ENCODE measurements at places on chromosomes 6 and 20.

GRCh38 chr6:17923401-17923863 lies 64.0 kb downstream of the KIF13A start:
- DNase-seq, result no peak

DNA sequence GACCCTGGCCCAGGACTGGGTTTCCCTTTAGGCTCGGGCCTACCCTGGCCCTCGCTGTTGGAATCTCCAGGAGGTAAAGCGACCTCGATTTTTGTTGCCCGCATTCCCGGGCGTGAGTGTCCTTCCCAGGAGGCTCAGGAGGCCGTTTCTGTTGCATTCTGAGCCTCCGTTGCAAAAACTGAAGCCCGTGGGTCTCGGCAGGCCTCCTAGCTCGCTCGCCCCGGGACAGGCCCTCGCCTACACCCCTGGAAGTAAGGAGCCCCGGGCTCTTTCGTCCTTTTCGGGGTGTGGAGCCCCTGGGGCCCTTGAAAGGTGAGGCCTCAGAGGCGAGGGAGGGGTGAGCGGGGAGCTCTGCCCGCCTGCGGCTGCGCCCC lies 2.3 kb downstream of the NR2E1 start:
- DNase-seq, result no peak

DNA sequence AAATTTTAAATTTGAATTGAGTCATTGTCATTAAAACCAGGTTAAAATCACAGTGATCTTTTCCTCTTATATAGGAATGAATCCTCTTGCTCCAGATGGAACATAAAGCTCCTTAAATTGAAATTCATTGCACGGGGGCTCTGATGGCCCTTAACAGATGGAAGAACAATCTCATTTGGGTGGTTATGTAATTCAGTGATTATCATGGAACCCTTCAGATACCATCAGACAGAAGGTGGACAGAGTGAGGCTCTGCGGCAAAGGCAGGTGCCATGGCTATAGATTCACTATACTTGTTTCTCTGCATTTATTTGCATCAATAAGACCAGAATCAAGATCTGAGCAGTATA lies 17.8 kb upstream of the RNF182 start:
- DNase-seq, result no peak

- no peak for DNase-seq
Measured at GRCh38 chr6:130717657-130718056, 109.5 kb upstream of the SMLR1 start.

All from HAP-1 (cell line).